ENCODE measurements at places on chromosomes 13 and 19.
A peak's percentile ranks its signal among the peaks of the same experiment; 100 is the strongest.

DNA sequence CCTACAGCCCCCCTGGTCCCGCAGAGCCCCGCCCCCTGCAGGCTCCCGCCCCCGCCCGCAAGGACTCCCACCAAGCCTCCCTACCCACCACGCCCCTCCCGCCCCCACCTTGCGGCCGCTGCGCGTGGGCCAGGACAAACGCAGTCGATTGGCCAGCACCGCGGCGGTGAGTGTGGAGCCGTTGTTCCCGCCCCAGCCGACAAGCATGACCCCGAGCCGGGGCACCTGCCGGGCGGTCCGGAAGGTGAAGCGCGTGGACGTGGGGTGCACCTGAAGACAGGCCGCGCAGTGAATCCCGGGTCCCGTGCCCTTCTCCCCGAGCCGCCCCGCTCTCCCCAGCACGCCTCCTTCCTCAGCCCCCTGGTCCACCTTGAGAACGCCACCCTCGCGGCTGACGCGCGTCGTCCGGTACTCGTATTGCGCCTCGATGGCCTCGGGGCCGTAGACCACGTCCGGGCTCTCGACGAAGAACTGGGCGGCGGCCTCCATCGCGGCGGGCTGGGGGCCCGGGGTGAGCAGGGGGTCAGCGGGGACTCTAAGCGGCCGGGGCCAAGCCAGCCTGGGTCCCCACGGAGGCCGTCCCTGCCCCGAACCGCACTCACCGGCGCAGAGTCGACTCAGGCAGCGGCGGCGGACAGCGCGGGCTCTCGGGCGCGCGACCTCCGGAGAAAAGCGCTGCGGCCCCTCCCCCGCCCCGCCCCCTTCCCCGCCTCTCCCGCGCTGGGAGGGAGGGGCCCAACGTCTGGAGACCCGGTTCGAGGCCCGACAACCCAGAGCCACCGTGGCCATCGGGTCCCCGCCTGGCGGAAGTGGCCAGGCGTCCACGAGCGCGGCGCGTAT, at the start of gene ISYNA1:
Gene ISYNA1 (minus strand): TSS at position 643 of the 840 bp plus-strand sequence. CDS start 154 bp downstream, at position 489.
- peak; percentile 62 for DNase-seq

GRCh38 chr13:50285283-50285682, 270.0 kb downstream of the KCNRG start:
- no peak for DNase-seq

- DNase-seq = no peak
Measured at GRCh38 chr13:97148894-97149293, 73.2 kb upstream of the MBNL2 start.

DNA sequence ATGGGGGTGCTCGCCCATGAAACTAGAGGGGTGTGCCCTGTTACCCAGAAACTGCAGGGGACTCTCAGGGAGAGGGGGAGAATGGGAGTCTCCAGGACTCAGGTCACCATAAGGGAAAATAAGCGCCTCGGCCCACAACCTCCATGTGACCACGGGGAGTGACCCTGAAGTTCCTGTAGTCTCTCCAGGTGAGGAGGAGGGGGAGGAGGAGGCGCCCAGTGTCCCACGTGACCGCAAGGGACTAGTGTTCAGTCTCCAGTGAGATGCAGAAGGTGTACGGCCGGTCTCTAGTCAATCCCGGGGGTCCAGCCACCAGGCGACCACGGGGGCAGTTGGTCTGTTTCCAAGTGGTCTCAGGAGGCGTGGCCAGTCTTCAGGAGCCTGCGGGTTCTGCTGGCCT, 16.0 kb downstream of the TM6SF2 start:
- no peak for DNase-seq

DNA sequence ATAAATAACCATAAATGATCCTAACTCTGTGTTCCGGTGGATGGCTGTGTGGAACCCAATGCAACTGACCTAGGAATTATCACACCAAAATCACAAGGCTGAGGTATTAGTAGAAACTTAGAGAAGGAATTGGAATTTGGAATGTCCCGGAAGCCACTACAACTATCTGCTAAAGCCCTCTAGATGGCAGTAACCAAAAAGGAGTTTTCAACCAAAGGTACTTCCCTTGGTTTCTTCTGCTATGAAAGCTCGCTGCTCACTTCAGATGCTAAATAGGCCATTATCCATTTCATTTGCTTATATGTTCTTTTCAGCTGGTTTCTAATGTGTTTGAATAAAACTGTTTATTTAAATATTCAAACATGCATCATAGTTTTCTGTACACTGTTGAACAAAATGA, 1589.1 kb upstream of the SPRY2 start:
- DNase-seq = peak; percentile 78

DNA sequence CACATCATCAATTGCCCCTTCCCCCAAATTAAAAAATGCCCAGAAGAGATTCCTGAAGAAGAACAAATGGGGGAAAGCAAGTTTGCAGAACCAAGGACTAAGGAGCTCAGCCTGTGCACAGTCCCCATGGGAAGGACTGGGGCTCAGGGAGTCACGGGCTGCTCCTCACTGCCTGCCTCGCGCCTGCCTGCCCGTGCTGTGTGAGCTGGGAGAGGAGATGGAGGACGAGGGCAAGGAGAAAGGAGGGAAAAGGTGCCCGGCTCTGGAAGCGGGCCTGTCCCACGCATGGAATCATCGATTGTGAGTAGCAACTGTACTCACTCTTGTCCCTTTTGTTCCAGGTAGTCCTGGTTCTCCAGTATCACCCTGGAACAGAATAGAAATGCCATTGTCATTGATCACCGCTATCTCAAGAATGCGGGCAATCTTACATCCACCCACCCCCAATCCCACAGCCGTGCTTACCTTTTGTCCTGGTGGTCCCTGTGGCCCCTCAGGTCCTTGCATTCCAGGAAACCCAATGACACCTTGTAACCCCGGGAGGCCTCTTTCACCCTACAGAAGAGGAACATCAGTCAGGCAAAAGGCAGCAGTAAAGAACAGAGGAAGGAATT, 93.4 kb downstream of the COL4A1 start:
- DNase-seq = no peak

- DNase-seq = no peak
Measured at GRCh38 chr19:45235485-45235884, 9.7 kb downstream of the EXOC3L2 start.

DNA sequence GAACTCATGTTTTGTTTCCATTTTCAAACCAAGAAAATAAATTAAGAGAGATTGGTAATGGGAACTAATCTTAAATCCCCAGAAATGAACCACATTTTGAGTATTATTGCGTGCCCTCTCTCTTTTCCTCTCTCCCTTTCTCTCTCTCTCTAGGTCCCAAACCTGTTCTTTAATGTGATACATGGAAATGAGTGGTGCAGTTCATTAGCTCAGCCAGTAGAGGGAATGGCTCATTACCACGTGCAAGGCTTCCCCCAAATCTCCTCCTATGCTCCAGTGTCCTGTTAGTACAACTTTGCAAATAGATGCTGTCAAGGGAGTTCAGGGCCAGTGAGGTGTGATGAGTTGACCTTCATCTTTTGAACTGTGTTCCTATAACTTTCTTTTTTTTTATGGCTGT, 178.4 kb downstream of the FGF9 start:
- DNase-seq = no peak

DNA sequence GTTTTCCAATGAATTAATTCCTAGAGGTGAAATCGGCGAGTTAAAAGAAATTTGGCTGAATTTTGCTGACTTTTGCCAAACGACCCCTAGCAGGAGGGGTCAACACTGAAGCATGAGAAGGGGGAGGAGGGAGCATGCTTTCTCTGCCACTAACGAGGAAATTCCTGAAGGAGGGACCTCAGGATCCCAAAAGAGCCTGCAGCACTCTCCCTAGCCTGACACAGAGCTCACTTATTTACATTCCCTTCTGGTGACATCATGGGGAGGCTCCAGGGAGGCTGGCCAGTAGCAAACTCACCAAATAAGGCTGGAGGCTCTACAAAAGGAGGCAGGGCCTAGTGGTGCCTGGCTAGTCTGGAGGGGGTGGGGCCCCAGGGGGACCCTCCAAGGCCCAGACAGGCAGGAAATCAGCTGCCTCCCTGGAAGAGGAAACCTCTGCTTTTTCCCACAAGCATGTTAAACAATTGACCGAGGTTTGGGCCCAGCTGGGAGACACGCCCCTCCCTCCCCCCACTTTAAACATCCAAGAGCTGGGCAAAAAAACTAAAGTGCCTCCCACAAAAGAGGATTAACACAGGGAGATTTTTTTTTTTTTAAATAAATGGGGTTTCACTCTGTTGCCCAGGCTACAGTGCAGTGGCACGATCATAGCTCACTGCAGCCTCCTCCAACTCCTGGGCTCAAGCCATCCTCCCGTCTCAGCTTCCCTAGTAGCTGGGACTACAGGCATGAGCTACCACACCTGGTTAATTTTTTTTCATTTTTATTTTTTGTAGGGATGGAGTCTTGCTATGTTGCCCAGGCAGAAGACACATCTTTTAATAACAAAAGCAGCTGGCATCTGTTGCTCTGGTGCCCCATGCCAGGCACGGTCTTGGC, 2.1 kb downstream of the DAPK3 start:
- DNase-seq = peak; percentile 99

DNA sequence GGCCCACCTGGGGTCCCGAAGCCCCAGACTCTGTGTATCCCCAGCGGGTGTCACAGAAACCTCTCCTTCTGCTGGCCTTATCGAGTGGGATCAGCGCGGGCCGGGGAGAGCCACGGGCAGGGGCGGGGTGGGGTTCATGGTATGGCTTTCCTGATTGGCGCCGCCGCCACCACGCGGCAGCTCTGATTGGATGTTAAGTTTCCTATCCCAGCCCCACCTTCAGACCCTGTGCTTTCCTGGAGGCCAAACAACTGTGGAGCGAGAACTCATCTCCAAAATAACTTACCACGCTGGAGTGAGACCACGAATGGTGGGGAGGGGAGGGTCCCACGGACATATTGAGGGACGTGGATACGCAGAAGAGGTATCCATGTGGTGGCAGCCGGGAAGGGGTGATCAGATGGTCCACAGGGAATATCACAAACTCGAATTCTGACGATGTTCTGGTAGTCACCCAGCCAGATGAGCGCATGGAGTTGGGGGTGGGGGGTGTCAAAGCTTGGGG, 1.0 kb upstream of the ICAM5 start:
- peak; percentile 80 for DNase-seq

Data from adipocyte (in vitro differentiated cells).